ENCODE measurements at places on chromosomes 7 and 10.

GRCh38 chr10:16192337-16192736, 244.5 kb upstream of the PTER start:
- DNase-seq: no peak

- DNase-seq: peak; percentile 84
Observed at GRCh38 chr10:88243836-88244730, 339.0 kb downstream of the RNLS start.

- peak; percentile 69 for DNase-seq
Observed at GRCh38 chr7:80439894-80440821, 71.7 kb downstream of the GNAT3 start.

GRCh38 chr10:87615856-87616255, 43.8 kb upstream of the PAPSS2 start:
- DNase-seq: no peak

GRCh38 chr7:90850471-90850870, 254.3 kb downstream of the CDK14 start:
- DNase-seq: no peak

DNA sequence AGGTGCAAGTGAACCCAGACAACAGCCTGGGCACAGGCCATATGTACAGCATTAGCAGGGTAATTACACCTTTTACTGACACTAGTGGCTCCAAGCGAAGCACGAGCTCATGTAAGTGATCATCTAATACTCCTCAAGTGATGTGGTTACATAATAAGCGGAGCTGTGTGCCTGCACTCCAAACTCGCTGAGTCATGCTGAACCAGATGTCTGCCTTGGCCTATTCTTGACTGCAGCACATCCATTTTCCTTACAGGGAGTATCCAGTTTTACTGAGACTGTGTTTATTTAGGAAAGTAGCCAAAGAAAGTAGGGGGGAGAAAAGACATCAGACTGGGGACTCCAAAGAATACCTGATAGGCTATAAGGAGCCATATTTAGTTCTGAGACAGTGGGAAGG, 90.1 kb downstream of the GRM3 start:
- DNase-seq: no peak

GRCh38 chr10:132255489-132256344, 52.0 kb downstream of the STK32C start:
- no peak for DNase-seq

- DNase-seq: no peak
Observed at GRCh38 chr7:78779788-78780187, 673.7 kb downstream of the MAGI2 start.

GRCh38 chr7:9189703-9190102, 756.3 kb downstream of the NXPH1 start:
- no peak for DNase-seq

GRCh38 chr7:102069931-102070629, 216.6 kb upstream of the SH2B2 start:
- DNase-seq: no peak

GRCh38 chr10:75782463-75783248, 351.2 kb downstream of the LRMDA start:
- DNase-seq: no peak

GRCh38 chr7:155213955-155214740, 83.5 kb upstream of the INSIG1 start:
- DNase-seq: no peak

DNA sequence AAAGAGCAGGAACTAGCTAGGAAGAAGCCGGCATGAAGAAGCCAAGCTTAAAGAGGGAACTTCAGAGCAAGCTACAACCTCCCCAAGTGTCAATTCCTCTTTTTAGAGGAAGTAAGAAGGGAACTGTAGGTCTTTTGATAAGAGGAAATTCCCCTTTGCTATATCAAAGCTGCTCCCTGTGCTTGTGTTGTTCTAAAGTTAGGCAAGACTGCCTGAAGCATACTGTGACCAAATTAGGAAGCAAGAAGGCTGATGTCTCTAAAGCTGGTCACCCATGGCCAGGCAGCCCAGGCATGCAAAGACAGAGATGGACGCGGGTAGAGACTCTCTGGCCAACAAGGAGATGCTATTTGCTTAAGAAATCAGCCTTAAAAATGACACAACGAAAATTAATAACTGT, 87.9 kb downstream of the RNF216 start:
- no peak for DNase-seq

DNA sequence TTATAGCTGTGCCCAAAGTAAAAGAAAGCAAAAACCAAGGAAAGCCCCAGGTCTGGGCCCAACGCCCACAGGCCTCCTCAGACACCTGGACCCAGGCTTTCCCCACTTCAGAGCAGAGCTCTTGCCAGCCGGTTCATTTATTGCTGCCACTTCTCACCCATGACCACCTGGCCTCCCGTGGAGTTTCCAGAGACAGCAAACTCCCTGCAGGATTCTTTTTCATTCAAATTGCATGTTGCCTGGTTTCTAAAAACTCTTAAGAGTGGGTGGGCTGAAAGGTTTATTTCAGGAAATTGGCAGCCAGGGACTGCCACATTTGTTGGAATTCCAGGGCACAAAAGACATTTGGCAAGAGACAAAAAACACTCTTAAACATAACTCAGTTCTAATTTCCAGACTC, 4.7 kb downstream of the VOPP1 start:
- no peak for DNase-seq

- DNase-seq: no peak
Observed at GRCh38 chr10:118926441-118926840, 103.1 kb upstream of the NANOS1 start.

DNA sequence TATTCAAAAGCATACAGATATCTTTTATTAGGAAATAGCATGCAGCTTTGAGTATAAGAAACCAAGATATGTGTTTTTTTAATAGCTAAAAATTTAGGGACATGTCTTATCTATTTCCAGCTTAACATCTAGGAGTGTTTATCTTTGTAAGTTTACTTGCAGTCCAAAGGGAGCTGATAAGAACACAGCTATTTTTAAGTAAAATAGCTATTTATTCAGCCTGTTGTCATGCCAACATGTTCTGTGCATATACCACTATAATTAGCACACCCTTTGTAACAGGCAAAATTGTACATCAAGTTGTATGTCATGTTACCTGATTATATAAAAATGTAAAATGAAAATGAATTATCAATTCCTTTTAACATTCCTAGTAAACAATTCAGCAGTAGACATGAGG, 29.6 kb downstream of the FAM133B start:
- no peak for DNase-seq

- DNase-seq: no peak
Observed at GRCh38 chr10:77104459-77104980, 533.1 kb downstream of the KCNMA1 start.

DNA sequence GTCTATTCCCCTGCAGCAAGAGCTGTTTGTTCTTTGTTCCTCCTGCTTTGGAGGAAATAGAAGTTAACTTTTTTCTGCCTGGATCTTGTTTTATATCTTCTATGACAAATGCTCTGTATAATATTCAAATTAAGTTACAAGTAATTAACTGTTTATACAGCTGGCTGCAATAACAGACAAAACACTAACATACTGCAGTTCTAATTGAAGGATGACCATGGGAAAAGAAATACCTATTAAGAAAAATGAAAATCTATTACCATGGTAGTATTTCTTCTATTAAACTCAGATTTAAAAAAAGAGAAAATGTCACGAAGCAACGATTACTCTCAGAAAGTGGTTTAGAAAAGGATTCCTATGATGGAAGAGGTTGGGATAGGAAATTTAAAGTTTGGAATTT, 213.8 kb upstream of the PLXNA4 start:
- DNase-seq: no peak

DNA sequence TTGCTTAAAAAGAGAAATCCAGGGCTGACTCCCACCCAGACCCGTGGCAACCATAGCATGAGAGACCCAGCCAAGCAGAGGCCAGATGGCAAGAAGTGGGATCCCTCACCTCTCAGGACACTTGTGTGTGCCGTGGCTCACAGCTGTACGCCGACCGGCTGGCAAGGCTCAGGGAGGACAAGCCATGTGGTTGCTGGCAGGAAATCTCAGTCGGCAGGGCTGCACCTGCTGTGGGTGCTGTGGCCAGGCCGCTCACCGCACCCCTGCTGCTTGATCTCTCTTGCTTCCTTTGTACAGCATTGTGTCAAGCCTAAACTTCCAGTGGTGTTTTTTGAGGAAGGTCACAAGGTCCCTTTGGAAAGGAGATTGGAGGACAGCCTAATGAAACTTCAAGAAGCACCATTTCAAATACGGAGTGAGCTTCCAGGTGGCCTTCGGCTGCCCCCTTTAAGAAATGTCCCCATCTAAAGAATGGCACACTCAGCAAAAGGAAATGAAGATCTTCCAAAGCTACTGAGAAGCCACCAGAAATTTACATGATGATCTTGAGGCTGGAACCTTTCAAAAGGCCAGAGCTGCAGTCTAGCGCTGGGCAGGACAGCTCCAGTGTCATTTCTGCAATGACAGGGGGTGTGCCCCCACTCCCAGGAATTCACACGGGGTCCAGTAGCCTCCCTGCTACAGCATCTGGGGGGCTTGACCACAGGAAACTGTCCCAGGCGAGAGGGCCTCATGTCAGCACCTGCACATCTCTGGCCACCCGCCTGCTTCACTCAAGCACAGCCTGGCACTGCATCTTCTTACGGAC, 409.0 kb upstream of the MGMT start:
- DNase-seq: peak; percentile 49

DNA sequence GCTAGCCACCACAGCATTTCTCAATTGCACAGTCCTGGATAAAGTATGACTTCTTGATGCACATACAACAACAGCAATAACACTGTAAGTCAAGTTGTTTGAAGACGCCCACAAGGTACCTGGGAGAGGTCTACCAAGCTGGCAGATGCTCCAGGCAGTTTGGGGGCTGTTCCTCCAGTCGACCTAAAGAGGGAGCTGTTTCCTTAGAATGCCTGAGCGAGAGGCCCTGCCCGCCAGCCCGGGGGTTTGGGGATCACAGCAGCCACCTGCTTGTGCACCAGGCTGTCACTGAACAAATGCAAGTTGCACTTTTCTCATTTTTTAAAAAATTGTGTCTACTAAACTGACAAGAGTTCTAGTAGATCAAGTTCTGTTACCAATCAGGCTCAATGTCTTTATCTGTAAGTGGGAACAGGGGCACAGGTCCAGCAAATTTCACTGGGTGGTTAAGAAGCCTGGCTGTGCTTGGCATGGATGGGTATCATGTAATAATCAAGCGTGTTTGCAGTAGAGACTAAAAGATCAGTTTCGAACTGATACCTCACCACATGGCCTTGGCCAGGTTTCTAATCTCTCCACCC, 193.8 kb upstream of the ADO start:
- peak; percentile 75 for DNase-seq

GRCh38 chr10:60236869-60237524, 152.7 kb downstream of the ANK3 start:
- peak; percentile 34 for DNase-seq

DNA sequence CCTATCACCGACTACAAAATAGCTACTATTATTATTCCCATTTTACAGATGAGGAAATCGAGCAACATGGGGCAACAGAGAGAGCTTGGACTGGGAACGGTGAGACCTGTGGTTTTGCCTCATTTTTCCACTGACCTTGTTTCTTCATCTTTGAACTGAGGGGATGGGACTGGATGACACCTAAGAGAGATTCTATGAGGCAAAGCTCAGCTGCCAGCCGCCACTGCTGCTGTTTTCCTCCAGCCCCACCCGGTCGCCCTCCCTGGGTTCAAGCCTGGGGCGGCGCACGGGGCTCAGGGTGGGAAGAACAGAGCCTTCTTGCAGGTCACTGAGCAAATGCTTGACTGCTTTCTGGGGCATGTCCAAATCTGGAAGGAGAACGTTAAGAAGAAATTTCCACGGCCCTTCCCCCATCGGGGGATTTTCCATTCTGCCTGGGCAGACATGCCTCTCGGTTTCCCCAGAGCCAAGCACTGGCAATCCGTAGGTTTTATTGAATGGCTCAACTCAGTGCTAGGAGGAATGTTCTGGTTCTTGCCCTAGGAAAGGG, 12.3 kb downstream of the DDIT4 start:
- no peak for DNase-seq

DNA sequence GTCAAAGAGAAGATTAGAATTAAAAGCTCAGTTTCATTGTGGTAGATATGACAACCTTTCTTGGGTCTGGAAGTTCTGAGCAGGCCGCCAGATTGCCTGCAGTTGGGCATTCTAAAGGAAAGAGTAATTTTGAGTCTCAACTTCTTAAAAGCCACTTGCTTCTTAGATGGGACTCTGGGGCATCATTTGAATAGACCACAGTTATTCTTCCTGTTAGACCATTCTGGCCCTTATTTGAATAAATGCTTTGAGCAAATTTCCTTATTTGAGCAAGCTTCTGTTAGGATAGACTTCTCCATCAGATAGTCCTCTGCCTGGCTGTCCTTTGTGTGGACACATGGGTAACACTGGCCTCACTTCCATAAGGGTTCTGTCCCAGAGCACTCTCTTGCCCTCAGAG, 40.2 kb downstream of the SND1 start:
- no peak for DNase-seq

- no peak for DNase-seq
Observed at GRCh38 chr7:146424084-146424483, 307.5 kb downstream of the CNTNAP2 start.

- no peak for DNase-seq
Observed at GRCh38 chr10:78362406-78363022, 328.9 kb downstream of the RPS24 start.

GRCh38 chr10:4195213-4195612, 410.2 kb upstream of the KLF6 start:
- no peak for DNase-seq

DNA sequence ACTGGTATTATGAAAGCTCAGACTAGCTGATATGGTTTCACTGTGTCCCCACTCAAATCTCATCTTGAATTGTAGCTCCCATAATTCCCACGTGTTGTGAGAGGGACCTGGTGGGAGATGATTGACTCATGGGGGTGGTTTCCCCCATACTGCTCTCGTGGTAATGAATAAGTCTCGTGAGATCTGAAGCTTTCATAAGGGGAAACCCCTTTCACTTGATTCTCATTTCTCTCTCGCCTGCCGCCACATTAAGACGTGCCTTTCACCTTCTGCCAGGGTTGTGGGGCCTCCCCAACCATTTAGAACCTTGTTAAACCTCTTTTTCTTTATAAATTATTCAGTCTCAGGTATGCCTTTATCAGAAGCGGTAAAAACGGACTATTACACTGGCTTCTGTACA, 40.3 kb downstream of the COL13A1 start:
- no peak for DNase-seq

- no peak for DNase-seq
Observed at GRCh38 chr7:82146491-82146890, 297.1 kb downstream of the CACNA2D1 start.

DNA sequence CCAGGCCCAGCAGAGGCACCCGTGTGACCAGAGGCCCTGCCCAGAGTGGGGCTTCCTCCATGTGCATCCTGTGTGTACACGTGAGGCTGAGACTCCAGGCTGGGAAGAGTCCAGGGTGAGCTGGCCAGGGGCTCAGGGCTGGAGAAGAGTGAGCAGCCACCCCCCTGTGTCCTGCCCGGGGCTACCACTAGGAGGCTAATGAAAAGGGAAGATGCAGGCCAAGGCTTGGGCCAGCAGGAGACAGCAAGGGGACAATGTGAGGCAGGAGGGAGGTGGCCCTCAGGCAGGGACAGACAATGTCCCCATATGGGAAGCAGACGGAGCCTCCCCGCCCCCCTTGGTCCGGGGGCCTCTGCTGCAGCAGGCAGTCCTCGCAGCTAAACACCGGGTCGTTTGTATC, 102.0 kb downstream of the HIF1AN start:
- DNase-seq: no peak
